Activated CD4-positive, alpha-beta T cell treated with anti-CD3 and anti-CD28 coated beads, Interleukin-2, amount 10 ng/mL, durations not matched to agents 7 days and 5 days (primary cell): ENCODE measurements at places on chromosomes 1 and 21. TPM values are rescaled to one million over a fixed set of nuclear protein-coding genes. Genes with fewer than 3 reads are reported as not detected.

Gene PLA2G2C
- total RNA-seq: not detected

Gene ZMYND12
- 0.69 TPM for total RNA-seq

Gene RALGPS2
- total RNA-seq: 5.5 TPM

Gene GJA5
- not detected for total RNA-seq

Gene LCA5L
- 0.19 TPM for total RNA-seq

Gene C1QA
- not detected for total RNA-seq

Gene DTL
- 64.9 TPM for total RNA-seq

Gene CFH
- 6.2 TPM for total RNA-seq
